Left hindlimb (tissue), 1 donor: ENCODE measurements at places on chromosomes 12 and 14.

GRCh38 chr14:62001963-62002362 lies 239.7 kb downstream of the SNAPC1 start:
- DNase-seq: no peak

GRCh38 chr14:64563696-64564095 lies 13.9 kb downstream of the PPP1R36 start:
- no peak for DNase-seq

- no peak for DNase-seq
Observed at GRCh38 chr12:54998958-54999510, 14.5 kb upstream of the TESPA1 start.

GRCh38 chr12:124603831-124604251 lies 36.4 kb upstream of the NCOR2 start:
- peak; percentile 62 for DNase-seq

DNA sequence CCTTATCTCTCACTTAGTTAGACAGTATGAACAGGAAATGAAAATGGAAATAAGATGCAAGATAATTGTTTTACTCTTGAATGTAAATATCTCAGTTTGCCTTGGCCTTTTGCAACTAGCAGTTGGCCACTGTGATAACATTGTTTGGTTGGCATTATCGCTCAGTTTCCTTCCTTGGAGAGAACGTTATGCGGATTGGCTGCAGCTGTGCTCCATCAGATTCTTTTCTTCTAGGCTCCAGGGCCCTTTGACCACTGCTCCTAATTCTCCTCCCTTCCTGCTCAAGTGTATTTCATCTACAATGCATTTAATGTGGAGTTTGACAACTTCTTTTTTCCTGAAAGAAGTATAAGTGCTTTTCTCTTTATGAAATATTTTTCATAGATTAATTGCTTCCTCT lies 284.2 kb downstream of the ADAMTS20 start:
- DNase-seq: no peak

DNA sequence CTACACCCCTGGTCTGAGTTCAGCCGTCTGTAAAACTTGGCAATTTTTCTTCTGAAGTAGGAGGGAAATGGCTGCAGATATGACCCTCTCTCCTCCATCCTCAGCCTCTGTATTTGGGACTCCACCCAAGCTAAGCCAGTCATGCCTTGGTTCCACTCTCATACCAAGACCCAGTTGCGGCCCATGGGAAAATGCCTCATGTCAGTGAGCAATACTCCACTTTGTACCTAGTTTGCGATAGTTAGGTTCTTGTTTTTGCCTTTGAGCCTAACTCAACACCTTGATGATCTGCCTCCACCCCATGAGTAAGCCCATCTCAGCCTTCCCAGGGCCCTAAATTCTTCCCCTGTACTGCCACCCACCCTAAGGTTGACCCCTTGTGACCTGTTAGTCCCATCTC lies 143.4 kb downstream of the HMGA2 start:
- DNase-seq: no peak

DNA sequence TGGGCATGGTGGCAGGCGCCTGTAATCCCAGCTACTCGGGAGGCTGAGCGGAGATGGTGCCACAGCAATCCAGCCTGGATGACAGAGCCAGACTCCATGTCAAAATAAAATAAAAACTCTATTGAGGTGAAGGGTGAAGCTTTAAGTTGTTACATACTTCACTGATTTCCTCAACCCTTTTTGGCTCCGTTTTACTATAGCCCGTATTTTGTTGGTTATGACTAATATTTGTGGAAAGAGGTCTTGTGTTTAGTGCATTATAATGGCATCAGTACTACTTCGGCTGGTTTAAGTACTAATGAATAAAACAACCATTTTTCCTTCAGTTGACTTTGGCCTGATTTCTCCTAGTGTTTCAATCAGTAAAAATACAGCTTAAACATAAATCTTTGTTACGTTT lies 27.0 kb upstream of the SLC2A14 start:
- no peak for DNase-seq

- DNase-seq: no peak
Observed at GRCh38 chr12:47396902-47397663, 308.7 kb downstream of the RPAP3 start.

DNA sequence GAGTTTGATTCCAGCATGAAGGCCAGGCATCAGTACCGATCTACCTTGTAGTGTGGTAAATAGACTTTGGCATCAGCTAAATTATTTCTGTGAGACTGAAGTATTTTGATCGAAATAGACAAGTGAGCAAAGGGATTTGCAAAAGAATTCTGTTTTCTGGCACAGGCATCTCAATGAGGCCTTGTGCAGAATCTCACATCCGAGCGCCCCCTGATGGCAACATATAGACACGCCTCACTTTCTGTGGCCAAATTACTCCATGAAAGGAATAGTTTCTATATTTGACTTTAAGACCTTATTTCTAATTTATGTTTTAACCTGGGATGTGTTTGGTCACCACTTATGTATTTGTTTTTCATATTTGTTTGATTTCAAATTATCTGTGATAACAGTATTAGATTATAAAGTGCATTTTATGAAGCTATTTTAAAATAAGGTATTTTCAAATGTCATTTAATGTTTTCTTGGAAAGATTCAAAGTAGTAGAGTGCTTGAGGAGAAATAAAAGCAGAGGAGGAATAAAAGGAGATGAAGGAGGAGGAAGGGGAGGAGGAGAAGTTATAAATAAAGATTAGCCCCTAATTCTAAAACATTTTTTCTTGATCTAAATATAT lies 731.9 kb downstream of the NRXN3 start:
- no peak for DNase-seq

- DNase-seq: no peak
Observed at GRCh38 chr14:59564366-59564765, 12.2 kb downstream of the CCDC175 start.

- peak; percentile 81 for DNase-seq
Observed at GRCh38 chr12:1373901-1374735, 220.3 kb downstream of the FBXL14 start.

DNA sequence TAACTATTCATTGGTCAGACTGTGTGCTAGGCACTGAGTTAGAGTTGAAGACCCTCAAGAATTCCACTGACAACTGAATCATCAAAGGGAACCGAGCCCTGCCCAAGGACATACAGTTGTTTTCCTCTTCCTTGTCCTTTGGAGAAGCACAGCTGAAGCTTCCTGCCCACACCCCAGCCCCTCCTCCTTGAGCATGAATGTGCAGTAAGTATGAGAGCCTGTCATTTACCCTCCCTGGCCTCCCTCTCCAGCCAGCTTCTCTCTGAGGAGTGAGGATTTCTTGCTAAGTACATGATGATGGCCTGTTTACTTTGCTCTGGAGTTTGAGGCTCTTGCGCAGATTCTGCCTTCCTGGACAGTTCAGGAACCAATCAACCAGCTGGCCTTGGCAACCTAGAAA lies 235.2 kb downstream of the CACNA1C start:
- DNase-seq: no peak

GRCh38 chr14:97138801-97139200 lies 341.6 kb downstream of the VRK1 start:
- no peak for DNase-seq

DNA sequence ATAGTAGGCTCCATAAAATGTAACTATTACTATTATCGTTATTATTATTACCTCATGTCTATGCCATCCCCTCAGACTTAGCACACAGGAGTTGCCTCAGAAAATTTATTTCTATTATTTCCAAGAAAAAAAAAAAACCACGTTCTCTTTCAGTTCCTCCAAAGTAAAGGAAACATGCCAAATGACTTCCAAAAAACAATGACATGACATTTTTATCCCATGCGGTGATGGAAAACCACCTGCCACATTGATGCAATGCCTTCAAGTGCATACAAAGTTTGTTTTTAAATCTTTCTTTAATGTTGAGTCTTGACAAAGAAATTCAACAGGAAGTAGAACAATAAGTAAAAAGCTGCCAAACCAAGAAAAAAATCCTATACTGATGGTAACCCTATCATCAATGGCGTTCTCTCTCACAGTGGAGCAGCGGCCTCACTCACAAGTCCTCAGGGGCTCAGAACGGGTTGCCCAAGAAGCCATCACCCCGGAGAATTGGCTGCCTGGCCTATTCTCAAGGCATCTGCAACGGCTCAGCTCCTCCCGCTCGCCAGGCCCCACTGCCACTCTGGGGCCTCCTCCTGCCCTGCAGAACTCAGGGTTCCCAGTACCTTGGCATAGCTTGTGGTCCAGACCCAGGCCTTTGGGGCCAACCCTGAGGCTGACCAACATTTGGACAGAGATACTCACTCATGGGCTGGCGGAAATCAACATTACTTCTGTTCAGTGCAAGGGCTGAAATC lies 51.9 kb downstream of the SERPINA3 start:
- no peak for DNase-seq

GRCh38 chr14:91996948-91997371 lies 42.9 kb downstream of the TRIP11 start:
- DNase-seq: no peak

DNA sequence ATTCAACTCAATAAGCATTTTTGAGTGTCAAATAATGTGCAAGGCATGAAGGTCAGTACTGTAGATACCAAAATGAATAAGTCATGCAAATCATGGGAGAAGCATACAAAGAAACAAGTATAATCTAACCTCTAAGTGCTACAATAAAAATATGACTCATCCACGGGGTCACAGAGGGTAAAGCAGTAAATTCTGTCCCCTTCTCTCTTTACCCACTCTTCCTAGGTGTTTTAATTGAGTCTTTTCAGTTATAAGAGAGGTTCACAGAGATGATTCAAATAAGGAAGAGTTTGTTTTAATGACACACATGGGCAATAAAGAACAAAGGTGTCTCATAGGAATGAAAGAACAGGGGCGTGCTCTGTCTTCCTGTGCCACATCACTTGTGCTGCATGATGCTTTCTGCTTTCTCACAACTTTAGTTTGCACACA lies 71.5 kb upstream of the DAAM1 start:
- DNase-seq: no peak

- DNase-seq: no peak
Observed at GRCh38 chr14:54931598-54932340, 29.1 kb upstream of the GCH1 start.

DNA sequence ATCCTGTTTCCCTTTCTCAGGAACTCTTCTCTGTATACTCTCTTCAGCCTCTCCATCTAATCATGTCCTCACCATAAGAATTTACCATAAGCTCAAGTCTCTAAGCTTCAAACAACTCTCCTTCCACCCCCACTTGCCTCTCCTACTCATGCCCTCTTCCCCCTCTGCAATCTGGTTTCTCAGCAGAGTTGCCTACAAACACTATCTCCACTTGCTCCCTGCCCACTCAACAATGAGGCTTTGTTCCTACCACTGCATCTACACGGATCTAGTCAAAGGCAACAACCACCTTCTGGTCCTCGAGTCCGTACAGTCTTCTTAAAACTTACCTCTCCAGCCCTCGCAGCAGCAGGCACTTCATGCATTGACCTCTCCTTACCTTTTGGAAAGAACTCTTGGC lies 17.2 kb upstream of the FBLN5 start:
- DNase-seq: no peak

- DNase-seq: no peak
Observed at GRCh38 chr14:64625386-64626232, 75.8 kb downstream of the PPP1R36 start.

DNA sequence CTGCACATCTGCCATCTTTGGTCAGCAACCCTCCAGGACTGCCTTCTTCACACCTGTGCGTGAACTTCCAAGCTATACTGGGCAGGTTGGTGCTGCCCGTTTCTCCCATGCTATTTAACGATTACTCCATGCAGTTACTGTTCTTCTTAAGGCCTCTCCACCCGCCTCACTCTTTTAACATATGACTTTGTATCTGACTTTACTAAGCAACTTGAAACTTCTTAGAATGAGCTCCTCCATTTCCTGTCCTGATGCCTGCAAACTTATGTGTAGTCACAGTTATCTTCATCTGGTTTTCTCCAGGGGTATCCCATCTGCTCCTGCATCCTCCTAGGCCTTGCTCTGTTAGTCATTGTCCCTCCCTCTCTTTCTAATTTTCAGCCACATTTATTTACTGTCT lies 35.7 kb downstream of the PRKCH start:
- DNase-seq: no peak

- DNase-seq: no peak
Observed at GRCh38 chr14:90060965-90061684, 669 bp upstream of the KCNK13 start.

GRCh38 chr12:103431950-103432349 lies 63.8 kb downstream of the C12orf42 start:
- no peak for DNase-seq

DNA sequence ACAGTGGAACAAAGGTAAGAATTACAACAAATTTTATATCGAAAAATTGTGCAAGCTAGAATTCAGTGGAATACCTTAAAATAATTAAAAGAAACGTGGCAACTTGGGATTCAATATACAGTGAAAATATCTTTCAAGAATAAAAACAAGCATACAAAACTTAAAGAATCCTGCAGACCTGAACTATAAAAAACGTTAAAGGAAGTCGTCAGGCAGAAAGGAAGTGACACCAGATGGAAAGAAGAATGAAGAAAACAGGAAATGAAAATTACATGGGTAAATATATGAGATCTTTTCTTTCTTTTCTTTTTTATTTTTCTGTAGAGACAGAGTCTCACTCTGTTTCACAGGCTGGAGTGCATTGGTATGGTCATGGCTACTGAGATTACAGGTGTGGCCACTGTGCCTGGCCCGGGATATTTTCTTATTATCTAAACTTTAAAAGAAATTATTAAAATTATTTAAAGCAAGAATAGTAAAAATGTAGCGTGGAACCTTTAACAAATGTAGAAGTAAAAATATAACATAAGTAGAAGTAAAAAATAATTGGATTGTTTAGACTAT lies 4.7 kb downstream of the MGP start:
- DNase-seq: no peak

DNA sequence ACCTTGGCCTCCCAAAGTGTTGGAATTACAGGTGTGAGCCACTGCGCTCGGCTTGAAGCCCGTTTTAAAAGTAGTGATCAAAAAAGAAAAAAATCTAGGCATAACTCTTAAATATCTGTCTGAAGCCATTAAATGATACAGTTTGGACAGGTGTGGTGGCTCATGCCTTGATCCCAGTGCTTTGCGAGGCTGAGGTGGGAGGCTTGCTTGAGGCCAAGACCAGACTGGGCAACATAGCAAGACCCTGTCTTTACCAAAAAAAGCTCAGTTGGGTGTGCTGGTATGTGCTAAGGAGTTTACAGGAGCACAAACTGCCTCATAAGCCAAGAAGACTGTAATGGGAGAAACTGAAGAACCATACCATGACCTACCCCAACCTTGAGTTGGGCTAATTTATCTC lies 26.0 kb downstream of the SYNE2 start:
- no peak for DNase-seq

DNA sequence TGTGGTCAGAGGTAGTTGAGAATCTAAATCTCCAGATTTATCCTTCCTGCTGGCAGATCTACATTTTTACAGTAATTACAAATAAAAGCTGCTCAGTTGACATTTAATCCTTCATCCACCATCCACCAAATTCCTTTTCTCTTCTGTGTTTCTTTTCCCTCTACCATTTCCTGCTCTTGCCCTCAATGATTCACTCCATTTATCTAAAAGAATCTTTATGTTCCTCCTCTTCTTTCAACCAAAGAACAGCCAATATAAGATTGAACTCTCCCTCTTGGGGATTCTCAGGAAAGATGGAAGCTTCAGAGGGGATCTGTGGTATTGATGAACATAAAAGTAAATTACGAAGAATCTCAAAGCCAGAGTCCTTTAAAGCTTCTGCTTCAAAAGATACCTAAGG lies 4.4 kb downstream of the MAP4K5 start:
- DNase-seq: no peak

- no peak for DNase-seq
Observed at GRCh38 chr12:42332301-42333285, 6.6 kb downstream of the PPHLN1 start.
